ENCODE measurements at places on chromosomes 6 and 20. TPM values are rescaled to one million over a fixed set of nuclear protein-coding genes. Genes with fewer than 3 reads are reported as not detected.

BTN1A1 gene
- total RNA-seq = not detected

TRERF1 gene
- 7.1 TPM for total RNA-seq

MCCD1 gene
- total RNA-seq = not detected

FAM210B gene
- 13.1 TPM for total RNA-seq

TAB2 gene
- 31.7 TPM for total RNA-seq

BNIP5 gene
- total RNA-seq = 0.04 TPM
